ENCODE measurements at places on chromosomes 16 and 17.
A peak's percentile ranks its signal among the peaks of the same experiment; 100 is the strongest.

DNA sequence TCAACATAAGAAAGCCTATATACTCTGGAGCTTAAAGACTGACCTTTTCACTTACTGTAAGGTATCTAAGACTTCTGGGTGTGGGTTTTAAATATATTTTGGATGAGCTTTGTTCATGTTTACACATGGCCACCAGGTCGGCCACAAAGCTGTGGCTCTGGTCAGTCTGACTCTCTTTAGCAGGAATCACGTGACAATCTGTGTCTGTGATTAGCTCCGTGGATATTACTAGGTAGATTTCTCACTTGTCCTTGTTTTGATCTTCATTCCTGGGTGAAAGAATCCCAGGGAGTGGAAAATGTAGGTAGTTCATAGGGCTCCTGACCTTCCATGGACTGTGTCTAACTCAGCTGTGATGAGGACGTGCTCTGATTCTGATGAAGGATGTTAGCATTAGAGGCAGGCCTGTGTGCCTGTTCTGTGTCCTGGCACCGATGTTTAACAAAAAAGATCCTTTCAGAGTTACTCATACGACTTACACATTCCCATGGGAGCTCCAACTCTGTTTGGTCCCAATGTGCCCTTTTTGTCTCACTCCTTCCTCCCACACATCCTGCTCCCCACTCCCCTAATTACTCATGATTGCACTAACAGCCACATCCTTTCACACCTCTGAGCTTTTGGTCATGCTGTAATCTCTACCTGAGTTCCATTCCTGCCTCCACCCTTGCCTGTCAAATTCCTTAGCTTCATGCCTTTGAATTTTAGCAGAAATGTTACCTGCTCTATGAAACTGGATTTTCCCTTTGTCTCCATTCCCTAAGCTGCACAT lies 425.1 kb downstream of the MAF start:
- DNase-seq = no peak

GRCh38 chr16:61957075-61957855 lies 79.0 kb downstream of the CDH8 start:
- DNase-seq = no peak

DNA sequence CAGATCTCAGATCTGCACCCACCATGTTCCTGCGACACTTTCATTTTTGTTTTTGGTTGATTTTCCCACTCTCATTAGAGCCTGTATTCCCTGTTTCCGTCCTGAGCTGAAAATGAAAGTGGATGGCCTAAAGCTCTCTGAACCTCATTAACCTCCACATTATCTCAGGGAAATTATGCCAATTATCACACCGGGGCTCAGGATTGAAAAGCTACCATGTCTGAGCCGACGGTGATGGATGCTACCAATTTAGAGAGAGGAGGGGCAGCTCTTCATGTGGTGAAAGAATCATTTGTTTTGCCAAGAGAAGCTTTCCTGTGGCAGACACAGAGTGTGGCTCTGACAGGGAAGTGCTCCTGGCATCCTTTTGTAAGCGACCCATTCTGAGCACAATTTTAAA lies 410.4 kb upstream of the CDH11 start:
- no peak for DNase-seq

DNA sequence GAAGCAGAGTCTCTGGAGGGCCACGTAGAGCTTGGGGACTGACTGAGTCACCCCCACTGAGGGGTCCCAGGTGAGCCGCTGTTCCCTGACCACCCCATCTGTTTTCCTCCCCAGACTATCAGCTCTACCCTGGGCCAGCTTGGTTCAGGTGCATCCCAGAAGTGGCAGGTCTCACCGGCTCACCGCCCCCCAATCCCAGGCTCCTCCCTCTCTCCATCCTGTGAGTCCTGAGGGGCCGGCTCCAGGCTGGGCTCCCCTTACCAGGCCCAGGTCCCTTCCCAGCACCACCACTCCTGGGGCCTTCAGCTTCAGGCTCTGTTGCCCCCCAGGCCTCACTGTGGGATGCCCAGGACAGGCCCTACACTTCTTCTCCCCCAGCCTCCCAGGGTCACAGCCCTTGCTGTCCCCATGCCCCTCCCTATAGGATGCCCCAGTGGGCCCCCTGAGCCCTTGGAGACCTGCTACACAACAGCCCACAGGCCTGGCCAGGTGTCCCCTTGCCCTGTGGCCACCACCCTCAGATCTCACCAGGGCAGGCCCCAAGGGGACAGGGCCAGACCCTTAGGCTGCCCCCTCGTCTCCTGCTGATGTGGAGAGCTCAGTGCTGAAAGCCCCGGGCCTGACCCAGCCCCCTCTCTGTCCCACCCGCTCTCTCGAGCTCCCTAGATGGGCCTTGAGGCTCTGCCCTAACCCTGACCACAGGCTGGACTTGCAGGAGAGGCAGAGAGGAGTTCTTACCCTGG lies 40.4 kb downstream of the TNFRSF13B start:
- no peak for DNase-seq

DNA sequence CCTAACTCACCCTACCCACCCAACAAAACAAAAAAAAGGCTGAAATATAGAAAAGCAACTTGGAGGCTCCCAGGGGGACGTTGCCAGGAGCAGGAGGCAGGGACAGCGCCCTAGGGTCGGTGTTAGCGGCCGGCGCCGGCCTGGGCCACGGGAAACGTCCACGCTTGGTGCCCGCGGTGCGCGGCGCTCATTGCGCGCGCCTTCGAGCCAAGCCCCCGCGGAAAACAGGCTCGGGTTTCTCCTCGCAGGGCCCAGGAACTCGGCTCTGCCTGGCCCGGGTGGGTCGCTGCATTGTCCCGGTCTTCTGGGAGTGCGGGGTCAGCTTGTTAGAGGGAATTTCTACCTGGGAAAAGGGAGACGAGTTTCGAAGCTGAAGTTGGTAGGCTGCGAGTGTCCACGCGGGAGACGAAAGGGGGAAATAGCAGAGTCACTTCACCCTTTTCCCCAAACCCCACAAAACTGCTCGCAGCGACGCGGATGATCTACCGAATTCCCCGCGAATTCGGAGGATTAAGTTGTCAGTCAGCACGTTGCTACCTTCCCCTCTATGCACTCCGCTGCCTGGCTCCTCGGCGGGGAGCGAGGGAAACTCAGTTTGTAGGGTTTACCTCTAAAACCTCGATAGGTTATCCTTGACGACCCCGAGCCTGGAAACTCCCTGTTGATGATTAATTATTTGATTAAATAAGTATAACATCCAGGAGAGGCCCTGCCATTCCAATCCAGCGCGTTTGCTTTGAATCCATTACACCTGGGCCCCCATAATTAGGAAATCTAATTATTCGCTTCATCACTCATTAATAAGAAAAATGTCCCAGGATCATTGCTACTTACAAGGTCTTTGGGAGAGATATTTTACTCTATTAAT lies 751 bp upstream of the FOXC2 start:
- no peak for DNase-seq

DNA sequence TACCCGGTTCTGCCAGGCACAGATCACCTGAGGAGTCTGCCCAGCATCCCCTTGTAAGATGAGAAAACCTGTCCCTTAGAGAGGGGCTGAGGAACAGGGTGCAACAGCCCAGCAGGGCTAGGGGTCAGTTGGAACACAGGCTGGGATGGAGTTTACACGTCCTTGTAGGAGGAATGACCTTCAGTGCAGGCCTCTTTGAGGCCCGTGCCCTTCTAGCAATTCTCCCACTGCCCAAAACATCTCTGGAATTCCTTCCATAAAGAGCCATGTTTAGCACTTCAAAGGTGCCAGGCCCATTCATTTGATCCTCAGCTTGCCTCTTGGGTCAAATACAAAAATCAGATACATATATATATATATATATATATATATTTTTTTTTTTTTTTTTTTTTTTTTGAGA lies 4.5 kb downstream of the CTNS start:
- no peak for DNase-seq

- DNase-seq = no peak
Measured at GRCh38 chr16:57039148-57039812, 49.9 kb downstream of the NLRC5 start.

- DNase-seq = peak; percentile 42
Measured at GRCh38 chr17:2054512-2055291, at the start of gene HIC1. TSS of gene HIC1 (plus strand) at chr17:2055103. CDS start at chr17:2056691, 1,588 bp downstream.

DNA sequence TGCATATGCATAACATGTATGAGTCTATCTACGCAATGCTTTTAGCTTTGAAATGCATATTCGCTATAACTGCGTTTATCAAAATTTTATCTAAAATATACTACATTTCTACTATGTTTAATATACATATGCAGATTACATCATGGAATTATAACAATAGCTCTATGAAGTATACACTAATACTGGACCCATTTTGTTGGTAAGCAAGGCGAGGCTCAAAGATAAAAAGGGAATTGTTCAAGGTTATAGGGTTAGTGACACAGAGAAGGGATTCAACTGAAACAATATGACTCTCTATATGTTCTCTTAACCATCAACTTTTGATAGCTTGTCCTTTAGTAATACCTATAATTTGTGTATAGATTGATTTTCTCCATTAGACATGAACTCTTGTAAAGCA lies 60.9 kb upstream of the SMIM36 start:
- DNase-seq = no peak

- no peak for DNase-seq
Measured at GRCh38 chr16:15817446-15817845, 39.4 kb downstream of the MYH11 start.

GRCh38 chr17:75757086-75757681 lies 7.8 kb downstream of the GALK1 start:
- DNase-seq = no peak

DNA sequence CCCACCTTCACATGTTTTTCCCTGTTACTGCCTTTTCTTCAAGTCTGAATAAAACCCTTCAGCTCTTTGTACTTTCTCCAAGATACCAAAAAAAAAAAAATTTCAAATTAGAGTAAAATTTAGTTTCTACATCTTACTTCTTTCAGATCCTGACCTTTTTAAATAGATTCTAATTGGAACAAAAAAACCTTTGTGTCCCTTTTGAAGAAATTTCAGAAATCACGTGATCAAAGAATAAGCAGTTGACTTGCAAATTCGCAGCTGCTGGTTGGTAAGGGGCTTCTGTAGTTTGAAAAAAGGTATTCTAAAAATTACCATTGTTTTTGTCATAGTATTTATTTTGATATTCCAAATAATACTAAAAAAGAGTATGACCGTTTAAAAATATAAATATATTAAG lies 71.7 kb downstream of the CDC27 start:
- DNase-seq = no peak

- DNase-seq = no peak
Measured at GRCh38 chr17:35953720-35954119, 10.2 kb upstream of the LYZL6 start.

- no peak for DNase-seq
Measured at GRCh38 chr16:27389272-27389961, 12.6 kb upstream of the IL21R start.

DNA sequence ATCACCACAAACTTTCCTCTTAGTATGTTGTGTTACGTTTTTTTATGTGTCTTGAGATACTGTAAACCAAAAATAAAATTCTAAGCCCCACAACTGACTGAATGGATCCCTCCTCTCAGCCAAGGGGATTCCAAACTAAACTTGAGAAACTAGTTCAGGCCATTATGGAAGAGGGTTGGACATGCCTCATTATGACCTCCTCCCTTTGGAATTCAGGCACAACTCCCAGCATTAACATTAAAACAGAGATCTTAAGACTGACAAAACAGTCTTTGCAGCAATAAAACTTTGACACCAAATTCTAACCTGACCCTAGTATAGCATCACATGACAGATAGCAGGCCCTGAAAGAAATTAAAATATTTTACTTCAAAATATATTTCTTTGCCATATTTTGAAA lies 51.1 kb upstream of the SLC47A1 start:
- no peak for DNase-seq

GRCh38 chr16:79580453-79581191 lies 19.9 kb downstream of the MAF start:
- no peak for DNase-seq

- DNase-seq = no peak
Measured at GRCh38 chr16:80016731-80017326, 416.3 kb upstream of the MAF start.

GRCh38 chr17:51512220-51512907 lies 252.0 kb downstream of the UTP18 start:
- no peak for DNase-seq

DNA sequence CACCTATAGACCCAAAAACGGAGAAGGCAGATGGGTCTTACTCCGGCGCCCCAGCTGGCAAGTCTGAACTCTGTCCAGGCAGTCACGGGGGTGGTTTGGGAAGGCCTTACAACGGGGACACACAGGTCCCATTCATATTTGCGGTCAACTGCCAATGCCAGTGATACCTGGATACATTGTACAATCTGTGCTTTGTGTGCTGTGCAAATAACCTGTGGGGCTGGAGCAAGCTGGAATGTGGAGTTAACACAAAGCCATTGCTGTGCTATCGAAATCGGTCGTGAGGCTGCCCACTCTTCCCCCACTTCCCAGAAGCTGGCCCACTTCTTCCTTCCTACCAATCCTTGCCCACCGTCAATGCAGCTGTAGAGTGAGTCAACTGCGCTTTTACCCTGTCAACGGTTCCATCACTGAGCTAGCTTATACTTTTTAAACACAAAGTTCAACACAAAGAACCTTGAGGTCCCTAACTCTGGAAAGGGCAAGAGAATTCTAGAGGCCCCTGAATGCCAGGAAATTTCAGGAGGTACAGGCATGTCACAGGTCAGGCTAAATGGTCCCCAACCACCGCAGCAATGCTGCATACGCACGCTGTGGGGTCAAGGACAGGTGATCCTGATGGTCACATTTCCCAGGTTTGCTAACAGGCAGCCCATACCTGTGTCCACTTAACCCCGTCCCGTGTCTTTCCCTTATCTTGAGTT lies 122.8 kb downstream of the ZFHX3 start:
- no peak for DNase-seq

GRCh38 chr17:31511195-31511578 lies 119.7 kb downstream of the RAB11FIP4 start:
- DNase-seq = peak; percentile 60

GRCh38 chr17:50892101-50892776 lies 26.1 kb upstream of the TOB1 start:
- no peak for DNase-seq

- no peak for DNase-seq
Measured at GRCh38 chr16:60491273-60491672, 1545.0 kb downstream of the CDH8 start.

GRCh38 chr17:56157845-56158244 lies 4.6 kb downstream of the ANKFN1 start:
- no peak for DNase-seq

GRCh38 chr16:55145771-55146603 lies 178.0 kb upstream of the IRX6 start:
- DNase-seq = no peak

DNA sequence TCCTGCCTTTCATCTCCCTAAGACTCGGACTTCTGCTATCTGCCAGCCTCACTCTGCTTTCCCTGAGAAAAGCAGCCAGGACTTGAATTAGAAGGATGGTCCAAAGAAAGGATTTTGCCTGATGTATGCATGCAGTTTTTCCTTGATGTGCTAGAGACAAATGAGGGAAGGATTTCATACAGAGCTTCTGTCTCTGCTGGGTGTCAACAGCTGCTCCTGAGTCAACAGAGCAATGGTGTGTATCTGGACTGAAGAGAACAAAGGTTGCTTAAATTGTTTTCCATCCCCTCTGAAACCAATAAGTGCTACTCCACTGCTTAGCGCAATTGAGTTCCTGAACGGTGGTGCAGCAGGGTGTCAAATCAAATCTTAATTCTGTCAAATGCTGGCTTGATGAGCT lies 680.6 kb upstream of the C16orf82 start:
- DNase-seq = peak; percentile 47

GRCh38 chr16:81357711-81358260 lies 43.0 kb downstream of the GAN start:
- DNase-seq = no peak

Measured in NCI-H1092 treated with DMSO at 0.1 percent for 48 hours (cell line).